ENCODE measurements at places on chromosomes 4 and X.

DNA sequence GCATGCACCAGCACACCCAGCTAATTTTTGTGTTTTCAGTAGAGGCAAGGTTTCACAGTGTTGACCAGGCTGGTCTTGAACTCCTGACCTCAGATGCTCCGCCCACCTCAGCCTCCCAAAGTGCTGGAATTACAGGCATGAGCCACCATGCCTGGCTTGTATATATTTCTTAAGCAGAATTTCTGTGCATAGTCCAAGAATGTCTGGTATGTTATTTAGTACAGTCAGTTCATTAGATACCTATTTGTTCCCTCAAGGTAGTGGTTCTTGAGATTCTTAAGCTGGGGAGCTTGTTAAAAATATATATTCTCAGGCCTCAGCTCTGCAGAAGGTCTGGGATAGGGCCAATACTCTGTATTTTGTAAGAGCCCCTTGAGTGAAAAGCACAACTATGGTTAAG, 4.6 kb upstream of the SERTM2 start:
- no peak for DNase-seq

DNA sequence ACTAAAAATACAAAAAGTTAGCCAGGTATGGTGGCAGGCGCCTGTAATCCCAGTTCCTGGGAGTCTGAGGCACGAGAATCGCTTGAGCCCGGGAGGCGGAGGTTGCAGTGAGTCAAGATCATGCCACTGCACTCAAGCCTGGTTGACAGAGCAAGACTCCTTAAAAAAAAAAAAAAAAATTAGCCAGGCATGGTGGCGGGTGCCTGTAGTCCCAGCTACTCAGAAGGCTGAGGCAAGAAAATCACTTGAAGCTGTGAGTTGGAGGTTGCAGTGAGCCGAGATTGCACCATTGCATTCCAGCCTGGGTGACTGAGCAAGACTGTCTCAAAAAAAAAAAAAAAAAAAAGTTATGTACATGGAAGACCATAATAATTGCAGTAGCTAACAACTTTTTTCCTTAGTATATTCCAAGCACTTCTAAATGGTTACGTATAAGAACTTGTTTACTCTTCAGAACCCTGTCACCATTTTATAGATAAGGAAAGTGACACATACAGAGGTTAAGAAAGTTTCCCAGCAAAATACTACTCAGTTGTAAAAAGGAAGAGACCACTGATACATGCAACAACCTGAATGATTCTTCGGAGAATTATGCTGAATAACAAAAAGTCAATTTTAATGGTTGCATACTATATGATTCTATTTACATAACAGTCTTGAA, 24.5 kb downstream of the RUFY3 start:
- DNase-seq = no peak

- DNase-seq = peak; percentile 32
Measured at GRCh38 chrX:85112293-85112692, 108.6 kb downstream of the APOOL start.

GRCh38 chr4:31651541-31651940, 931.4 kb downstream of the PCDH7 start:
- no peak for DNase-seq

DNA sequence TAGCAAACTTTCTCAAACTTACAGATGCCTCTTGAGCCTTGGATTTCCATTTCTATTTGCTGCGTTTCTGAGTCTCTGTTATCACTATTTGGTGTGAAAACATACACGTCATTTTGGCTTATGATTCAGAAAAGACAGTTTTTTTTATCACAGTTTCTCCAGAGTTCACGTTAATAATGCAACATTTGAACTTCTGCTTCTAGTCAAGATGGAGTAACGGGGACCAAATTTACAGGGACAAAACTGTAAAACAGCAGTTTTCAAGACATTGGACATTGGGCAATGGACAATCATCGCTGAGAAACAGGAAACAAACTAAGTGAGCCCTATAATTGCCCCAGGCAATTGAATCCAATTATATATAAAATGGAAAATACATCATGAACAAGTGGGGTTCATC, 36.2 kb upstream of the TASL start:
- no peak for DNase-seq

DNA sequence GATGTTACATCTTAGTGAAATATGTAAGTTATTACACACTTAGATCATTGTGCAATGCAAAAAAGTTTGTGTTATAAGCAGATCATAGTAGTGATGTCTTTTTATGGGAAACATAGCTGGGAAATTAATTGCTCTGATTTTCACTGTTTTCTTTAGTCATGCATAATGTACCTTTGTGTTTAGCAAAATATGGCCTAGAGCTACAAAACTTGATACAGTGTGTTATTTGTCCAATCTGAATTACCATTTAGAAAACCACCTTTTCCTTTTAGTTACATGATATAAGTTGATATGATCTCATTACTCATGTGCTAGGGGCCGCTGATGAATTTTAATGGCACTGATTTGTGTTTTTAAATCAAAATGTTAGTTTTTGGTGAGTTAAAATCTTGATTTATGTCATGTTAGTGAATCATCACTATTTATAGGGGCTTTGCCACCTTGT, 2.0 kb downstream of the BMPR1B start:
- DNase-seq = no peak

DNA sequence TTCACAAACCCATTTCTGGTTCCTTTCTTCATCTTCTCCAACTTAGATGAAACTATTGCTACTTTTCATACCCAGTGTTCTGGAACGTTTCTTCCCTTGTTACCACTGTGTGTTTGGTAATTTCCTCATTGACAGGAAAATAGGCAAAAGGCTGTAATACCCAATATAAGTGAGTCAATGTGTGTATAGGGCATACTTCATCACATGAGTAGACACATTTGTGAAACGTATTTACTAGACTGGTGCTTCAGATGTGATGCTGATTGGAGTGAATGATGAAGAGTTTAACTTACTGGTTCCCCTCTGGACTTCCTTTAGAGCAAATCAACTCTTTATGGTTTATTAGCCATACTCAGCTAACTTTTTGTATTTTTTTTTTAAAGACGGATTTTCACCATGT, 195.1 kb upstream of the ATP6AP2 start:
- peak; percentile 12 for DNase-seq

DNA sequence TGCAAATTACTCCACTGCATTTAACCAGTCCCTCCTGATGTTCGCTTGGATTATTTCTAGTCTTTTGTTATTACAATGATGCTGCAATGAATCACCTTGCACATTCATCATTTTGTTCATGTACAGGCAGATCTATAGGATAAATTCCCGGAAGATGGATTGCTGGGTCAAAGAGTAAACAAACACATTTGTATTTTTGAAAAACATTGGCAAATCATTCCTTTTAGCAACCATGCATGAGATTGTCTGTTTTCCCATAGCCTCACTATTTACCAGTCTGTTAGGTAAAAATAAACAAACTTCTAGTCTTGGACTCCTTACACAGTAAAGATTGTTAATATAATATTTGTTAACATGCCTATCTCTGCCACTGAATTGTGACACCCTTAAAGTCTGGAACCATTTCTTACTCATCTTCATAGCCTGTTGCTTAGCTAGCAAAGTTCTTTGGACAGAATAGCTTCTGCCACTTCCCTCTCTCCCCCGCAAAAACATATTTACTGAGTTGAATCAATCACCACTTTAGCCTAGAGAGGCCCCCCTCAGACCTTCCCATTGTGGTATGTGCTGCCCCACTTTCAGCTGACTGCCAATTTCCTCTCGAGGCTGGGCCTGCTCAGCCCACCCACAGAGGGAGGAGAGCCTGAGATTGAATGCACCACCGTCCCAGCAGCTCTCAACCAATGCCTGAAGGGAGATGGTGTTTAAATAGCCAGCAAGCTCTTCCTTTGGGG, 108.4 kb upstream of the ATXN3L start:
- peak; percentile 2 for DNase-seq

DNA sequence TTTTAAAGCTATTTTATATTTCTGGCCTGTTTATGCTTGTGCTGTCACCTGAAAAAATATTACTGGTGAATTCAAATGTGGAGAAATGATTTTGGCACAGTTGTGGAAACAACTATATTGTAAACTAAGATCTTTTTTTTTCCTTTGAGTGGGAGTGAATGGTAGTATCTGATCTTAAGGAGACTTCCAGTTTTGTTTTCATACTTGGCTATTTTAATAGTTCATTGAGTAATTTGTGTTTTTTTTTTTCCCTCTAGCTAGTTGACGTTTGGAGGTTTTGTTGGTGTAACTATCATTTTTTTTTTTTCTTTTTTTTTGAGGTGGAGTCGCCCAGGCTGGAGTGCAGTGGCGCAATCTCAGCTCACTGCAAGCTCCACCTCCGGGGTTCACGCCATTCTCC, 10.5 kb downstream of the STAG2 start:
- DNase-seq = no peak

GRCh38 chrX:108028854-108029253, 16.0 kb upstream of the VSIG1 start:
- DNase-seq = no peak

DNA sequence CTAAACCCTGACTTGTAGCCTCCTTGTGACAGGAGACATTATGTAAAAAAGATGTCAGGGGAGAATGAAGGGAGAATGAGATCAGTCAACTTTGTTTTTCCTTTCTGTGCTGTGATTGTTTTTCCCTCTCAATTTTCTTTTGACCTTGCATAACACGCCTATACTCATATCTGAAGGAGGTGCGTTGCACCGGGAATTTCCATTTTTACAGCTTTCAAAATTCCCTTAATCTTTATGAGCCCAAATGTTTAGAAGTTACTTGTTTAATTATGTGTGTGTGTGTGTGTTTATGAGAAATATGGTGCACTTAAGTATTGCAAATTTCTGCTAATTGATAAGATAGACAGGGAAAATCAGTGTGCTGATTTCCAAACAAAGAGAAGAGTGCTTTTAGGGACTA, 21.6 kb downstream of the SYNPO2 start:
- no peak for DNase-seq

GRCh38 chrX:38273453-38273852, 52.8 kb upstream of the SRPX start:
- DNase-seq = no peak

DNA sequence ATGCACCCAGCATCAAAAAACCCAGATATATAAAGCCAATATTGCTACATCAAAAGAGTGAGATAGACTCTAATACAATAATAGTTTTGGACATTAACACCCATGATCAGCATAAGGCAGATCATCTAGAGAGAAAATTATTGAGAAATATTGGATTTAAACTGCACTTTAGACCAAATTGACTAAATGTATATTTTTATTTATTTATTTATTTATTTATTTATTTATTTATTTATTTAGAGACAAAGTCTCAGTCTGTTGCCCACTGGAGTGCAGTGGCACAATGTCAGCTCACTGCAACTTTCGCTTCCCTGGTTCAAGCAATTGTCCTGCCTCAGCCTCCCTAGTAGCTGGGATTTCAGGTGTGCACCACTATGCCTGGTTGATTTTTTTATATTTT, 193.0 kb downstream of the KLHL4 start:
- DNase-seq = no peak

DNA sequence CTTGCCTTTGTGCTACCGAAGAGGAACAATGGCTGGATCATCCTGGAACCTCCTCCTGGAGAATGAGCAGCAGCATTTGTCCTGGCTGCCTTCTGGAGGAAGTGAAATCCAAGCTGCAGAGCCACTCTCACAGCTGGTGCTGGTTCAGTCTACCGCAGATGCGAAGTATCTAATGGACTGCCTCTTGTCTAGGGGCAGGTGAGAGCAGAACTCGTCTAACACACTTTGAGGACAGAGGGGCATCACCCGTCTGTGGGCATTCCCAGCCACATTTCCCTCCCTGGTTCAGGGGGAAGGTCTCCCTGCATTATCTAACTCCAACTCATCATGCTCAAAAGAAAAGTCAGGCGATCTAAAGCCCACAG, 338.2 kb upstream of the GATB start:
- DNase-seq = no peak

- no peak for DNase-seq
Measured at GRCh38 chr4:109046471-109047201, 255.8 kb downstream of the COL25A1 start.

DNA sequence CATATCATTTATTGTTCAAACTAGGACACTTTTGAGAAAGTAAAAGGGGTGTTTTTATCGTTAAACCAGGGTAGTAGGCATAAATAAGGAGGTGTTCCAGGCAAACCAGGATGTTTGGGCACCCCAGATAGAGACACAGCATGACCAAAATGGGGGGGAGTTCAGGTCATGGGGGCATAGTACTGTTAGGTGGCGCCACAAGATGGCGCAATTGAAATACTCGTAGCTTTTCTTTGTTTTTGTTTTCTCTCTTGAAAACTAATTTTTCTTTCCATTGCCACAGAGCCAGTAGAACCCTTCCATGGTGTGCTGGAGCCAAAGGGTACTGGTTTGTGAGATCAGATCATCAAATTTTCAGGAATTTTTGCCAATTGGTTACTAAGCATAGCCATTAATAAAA, 283.4 kb downstream of the BCOR start:
- peak; percentile 60 for DNase-seq

GRCh38 chr4:37139987-37140386, 104.6 kb upstream of the NWD2 start:
- DNase-seq = no peak

DNA sequence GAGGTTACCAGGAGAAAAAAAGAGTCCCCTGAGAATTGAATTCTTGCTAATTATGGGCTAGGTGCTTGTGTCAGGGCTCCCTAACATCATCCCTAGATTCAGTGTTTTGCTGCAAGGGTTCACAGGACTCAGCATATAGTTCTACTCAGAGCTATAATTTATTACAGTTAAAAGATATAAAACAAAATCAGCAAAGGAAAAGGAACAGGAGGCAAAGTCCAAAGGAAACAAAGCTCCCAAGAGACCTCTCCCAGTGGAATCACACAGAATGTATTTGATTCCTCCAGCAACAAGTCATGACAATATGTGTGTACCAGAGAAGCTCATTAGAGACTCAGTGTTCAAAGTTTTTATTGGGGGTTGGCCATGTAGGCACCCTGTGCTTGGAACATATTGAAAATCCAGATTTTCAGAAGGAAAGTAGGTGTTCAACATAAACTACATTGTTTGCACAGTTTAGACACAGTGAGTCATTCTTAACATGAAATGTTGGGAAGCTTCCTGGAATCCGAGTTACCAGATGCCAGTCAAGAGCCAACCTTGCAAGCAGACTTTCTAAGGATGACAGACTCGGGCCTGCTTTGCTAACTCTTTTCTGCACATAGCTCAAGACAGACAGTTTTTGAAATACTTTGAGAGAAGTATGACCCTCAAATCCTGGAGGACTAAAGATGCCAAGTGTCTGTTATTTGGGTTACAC, 311.3 kb upstream of the EMCN start:
- DNase-seq = peak; percentile 55

DNA sequence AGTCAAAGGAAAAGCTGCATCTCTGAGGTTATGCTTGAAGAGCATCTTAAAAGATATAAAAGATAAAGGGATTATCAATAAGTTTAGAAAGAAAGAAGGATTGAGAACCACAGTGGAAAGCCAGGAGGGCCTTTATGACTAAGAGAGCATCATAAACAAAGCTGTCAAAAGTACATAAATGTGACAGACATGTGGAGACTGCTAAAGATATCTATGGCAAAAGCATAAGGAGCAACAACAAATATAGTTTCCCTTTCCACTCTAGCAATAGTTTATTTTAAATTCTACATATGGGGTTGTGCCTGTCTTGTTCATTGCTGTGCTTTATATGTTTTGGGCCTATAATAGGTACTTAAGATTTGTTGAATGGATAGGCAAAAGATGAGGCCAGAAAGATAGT, 97.3 kb downstream of the RNF150 start:
- DNase-seq = no peak

- DNase-seq = no peak
Measured at GRCh38 chrX:3699821-3700381, 13.5 kb downstream of the PRKX start.

All from DMS53 (cell line).